ENCODE measurements at places on chromosomes 2 and 18. TPM values are rescaled to one million over a fixed set of nuclear protein-coding genes. Genes with fewer than 3 reads are reported as not detected.

Gene SULT1C4
- 7.5 TPM for total RNA-seq

DNA sequence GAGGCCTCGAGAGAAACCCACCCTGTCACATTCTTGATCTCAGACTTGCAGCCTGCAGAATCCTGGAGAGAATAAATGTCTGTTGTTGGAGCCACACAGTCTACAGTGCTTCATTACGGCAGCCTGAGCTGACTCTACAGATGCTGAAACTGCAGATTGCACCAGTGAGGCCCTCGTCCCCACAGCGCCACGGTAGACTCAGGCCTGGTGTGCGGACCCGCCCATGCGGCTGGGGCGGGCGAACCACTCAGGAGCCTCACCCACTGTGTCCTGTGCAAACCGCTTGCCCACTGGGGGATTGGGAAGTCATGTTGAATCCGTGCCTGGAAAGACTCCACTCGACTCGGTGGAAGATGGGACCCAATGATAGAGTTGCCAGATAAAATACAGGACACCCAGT is 125.2 kb upstream of the COPS8 start:
- DNase-seq = no peak

DNA sequence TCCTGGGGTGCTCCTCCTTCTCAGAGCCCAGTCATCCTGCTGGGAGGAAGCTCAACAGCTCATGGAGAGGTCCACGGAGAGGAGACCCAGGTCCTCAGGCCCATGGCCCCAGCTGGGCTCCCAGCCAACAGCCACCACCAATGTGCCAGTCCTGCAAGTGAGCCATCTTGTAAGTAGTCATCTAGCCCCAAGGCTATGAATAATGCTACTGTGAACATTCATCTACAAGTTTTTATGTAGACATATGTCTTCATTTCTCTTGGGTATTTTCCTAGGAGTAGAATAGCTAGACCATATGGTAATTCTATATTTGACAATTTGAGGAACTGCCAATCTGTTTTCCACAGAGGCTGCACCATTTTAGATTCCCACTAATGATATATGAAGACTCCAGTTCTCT is 166.1 kb downstream of the MTCL1 start:
- DNase-seq = no peak

Gene TRIM43
- total RNA-seq = not detected

GRCh38 chr2:33370636-33371265 is 105.7 kb upstream of the RASGRP3 start:
- no peak for DNase-seq

Gene ZDBF2
- total RNA-seq = 7.9 TPM

GRCh38 chr2:197878792-197879191 is 74.4 kb downstream of the PLCL1 start:
- no peak for DNase-seq

DNA sequence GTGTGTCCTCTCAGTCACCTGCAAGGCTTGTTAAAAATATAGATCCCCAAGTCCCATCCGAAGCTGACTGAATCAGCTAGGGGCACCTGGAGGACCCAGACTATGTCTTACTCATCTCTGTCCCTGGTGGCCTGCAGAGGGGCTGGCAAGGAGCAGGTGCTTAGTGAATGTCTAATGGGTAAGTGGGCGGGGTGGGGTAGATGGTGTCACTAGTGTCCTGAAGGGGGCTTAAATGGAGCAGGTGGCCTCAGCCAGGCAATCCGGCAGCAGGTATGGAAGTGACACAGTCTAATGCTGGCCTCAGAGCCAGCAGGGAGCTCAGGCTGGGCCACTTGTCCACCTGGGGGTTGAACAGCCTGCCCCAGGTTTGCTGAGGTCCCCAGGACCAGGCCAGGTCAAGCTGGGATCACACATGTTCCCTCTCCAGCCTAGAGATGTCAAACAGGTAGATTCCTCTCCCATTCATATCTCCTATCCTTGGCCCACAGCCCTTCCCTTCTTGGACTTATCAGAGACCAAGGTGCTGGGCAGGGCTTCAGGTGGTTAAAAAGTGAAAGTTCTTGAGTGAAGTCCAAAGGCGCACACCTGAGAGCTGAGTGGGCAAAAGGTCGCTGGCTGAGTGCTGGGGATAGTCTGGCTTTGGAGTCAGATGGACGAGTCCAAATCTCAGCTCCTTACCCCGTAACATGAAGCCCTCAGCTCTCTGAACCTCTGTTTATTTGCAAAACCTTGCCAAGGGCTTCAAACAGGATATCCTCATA is 1.7 kb downstream of the STEAP3 start:
- DNase-seq = no peak

Gene SLC4A3
- total RNA-seq = 0.75 TPM

GRCh38 chr2:20449501-20450200 is 2.8 kb downstream of the RHOB start:
- DNase-seq = peak; percentile 19

DNA sequence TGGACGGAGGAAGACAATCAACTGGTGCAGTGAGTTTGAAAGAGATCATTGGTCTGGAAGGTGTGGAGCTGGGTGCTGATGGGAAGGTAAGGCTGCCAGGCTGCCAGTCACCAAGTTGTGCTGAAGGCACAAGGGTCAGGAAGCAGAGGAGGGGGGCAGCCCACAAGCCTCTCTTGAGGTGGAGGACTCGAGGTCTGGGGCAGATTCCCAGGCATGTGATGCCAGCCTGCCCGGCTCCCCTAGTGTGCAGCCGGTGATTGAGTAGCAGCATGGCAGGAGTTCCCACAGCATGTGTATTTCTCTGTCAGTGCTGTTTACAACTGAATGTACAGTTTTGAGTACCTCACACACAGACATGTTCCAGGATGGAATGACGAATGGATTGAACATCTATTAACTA is 99.3 kb downstream of the CABLES1 start:
- DNase-seq = no peak

DNA sequence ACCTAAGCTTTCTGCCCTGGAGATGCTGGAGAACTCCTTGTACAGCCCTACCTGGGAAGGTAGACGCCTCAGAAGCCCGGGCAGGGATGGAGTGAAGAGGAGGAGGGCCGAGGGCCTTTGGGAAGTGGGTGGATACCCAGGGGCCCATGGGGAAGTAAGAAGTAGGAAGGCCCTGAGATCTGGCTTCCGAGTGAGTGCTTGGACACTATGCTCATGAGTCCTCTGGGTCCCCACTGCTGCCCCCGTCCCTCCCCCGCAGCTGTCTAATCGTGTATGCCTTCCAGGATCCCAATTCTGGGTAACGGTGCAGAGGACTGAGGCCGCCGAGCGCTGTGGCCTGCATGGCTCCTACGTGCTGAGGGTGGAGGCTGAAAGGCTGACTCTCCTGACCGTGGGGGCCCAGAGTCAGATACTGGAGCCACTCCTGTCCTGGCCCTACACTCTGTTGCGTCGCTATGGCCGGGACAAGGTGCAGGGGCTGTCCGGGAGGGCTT is 1.1 kb downstream of the DOK1 start:
- DNase-seq = no peak

Gene PROKR1
- not detected for total RNA-seq

DNA sequence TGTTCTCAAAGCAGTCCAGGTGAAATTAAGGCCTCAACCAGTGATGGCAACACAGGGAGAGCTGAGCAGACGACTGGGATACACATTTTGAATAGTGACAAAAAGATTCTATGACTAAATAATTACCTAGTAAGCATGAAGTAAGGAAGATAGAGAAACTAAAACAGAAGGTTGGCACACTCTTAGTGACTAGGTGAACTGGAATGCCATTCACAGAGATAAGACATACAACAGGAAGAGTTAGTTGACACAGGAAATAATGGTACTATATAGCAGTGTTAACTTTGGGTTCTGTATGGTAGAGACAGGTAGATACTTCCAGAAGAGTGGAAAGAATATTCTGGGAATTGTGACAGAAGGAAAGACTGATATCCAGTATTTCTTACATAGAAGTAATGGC is 181.8 kb upstream of the NT5C1B start:
- no peak for DNase-seq

DNA sequence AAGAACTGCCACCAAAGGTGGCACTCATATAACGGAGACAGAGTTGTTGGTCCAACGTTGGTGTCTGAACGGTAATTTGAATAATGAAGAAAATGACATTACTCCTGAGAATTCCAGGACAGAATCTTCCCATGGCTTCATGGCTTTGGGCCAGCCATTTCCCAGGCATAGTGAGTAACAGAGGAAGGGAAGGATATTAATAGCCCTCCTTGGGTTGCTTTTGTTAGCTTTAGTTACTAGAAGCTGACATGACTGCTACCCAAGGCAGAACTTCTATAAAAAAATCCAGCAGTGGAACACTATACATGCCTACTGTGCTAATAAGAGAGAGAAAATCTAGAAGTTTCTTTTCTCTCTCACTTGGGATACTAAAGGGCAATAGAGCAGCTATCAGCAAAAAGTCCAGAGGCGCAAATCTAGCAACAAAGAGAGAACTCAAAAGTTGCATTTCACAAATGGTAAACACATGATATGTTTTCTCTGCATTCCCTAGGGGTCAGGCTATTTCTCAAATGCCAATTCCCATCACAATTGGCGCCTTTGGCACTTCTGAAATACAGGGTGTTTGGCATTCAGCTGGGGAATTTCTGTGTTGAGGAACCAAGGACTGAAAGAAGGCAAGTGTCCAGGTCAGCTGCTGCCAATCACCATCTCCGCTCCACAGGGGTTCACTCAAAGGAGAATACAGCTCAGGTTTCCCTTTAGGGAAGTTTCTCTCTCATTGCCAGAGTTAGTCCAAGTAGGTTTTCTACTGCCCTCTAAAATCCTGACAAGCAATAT is 160.8 kb upstream of the KYNU start:
- no peak for DNase-seq

Gene SERPINB12
- total RNA-seq = not detected

- DNase-seq = no peak
Measured at GRCh38 chr2:214127170-214127569, 283.7 kb upstream of the VWC2L start.

Data from Caki2 (cell line).